ELF-1 (cell line): ENCODE measurements at places on chromosomes 1 and 21.

DNA sequence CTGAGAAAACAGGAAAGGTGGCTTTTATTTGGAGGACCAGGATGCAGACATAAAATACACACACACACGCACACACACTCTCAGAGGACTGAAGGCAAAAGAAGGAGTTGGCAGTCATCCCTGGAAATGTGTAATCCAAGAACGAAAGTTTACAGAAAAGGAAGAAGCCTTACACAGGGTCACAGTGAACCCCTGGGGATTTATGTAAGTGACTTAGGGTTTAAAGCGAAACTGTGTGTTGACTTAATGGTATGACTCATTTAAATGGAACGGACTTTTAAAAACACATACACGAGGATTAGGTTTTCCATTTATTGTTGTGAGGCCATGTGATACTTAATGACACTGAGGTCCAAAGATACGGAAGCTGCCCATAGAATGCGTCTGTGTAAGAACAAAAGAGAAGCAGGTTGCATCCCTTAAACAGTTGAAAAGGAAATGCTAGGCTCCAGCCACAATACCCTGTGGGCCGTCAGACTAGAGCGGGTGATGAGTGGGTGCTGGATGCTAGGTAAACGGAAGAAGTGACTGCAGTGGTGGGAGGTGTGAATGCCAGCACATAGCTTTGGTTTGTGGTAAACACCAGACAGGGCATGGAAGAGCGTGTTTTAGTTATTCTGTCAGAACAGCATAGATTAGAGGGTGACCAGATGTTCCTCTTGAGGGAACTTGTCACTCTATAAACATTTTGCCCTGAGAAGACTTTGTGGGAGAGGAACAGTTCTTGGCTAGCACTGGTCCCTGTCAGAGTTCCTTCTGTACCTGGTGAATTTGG is 21.6 kb upstream of the BCL10 start:
- no peak for DNase-seq

- DNase-seq: no peak
Observed at GRCh38 chr1:204418174-204419063, 6.8 kb upstream of the PPP1R15B start.

GRCh38 chr1:229209386-229209785 is 61.5 kb upstream of the RAB4A start:
- no peak for DNase-seq

DNA sequence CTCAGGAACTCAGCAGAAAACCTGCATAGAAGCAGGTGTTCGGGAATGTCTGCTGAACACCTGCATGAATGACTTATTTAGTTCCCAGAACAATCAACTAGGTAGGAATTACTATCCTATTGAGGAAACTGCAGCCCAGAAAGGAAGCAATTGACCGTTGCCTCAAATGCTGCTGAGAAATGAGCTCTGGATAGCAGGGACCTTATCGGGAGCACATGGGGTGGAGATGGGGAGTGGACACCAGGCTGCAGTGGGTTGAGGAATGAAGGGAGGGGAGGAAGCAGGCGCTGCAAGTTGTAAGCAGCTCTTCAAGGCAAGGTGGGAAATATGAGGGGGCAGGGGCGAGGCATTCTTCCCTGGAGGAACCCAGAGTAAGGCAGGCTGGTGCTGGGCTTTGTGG is 10.8 kb upstream of the CDCP2 start:
- DNase-seq: no peak

- DNase-seq: peak; percentile 67
Observed at GRCh38 chr1:17569200-17570139, 30.0 kb downstream of the ARHGEF10L start.
